ENCODE measurements at places on chromosomes 7 and 10.

- no peaks in the 10 kb centered on the region for H3K4me1 ChIP-seq
- DNase-seq = no peak
- no peaks in the 10 kb centered on the region for H3K36me3 ChIP-seq
- H3K27me3 ChIP-seq = no peaks in the 10 kb centered on the region
- H3K4me3 ChIP-seq = no peak overlapping the region
These were observed 136.3 kb downstream of the INHBA start for GRCh38 chr7:41566581-41566980.

- H3K4me1 ChIP-seq = no peaks in the 10 kb centered on the region
- no peaks in the 10 kb centered on the region for H3K27me3 ChIP-seq
- H3K36me3 ChIP-seq = no peaks in the 10 kb centered on the region
- H3K4me3 ChIP-seq = no peak overlapping the region
These were observed 51.9 kb upstream of the PTN start for GRCh38 chr7:137395420-137395819.

DNA sequence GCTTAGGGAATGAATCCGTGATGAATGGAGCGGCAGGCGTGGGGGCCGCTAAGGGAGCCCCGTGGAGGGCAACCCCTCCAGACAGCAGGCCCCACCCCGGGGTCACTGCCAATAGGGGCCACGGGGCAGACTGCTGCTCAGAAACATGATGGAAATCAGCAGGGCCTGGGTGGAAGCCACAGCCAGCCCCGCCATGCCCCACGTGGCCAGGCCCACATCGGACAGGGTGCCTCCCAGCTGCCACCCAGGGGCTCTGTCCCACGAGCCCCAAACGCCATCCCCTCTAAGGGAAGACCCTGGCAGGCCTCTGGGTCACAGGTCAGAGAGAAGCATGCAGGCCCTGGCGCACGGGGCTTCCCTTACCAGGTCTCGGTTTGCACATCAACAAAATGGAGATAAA lies 28.4 kb downstream of the TNRC18 start:
- peak overlapping the region; percentile 40 for H3K27ac ChIP-seq
- H3K4me1 ChIP-seq = peaks cover 34% of the 10 kb centered on the region
- peaks cover 13% of the 10 kb centered on the region for H3K36me3 ChIP-seq
- H3K27me3 ChIP-seq = no peaks in the 10 kb centered on the region

GRCh38 chr10:4849042-4849402 lies 23.0 kb downstream of the AKR1E2 start:
- H3K27ac ChIP-seq = no peak overlapping the region
- H3K4me1 ChIP-seq = peaks cover 6% of the 10 kb centered on the region
- H3K4me3 ChIP-seq = no peak overlapping the region

GRCh38 chr10:105239311-105240219 lies 598.5 kb downstream of the SORCS3 start:
- H3K27ac ChIP-seq = no peak overlapping the region
- no peaks in the 10 kb centered on the region for H3K27me3 ChIP-seq
- H3K4me1 ChIP-seq = no peaks in the 10 kb centered on the region
- H3K36me3 ChIP-seq = no peaks in the 10 kb centered on the region
- DNase-seq = no peak

- DNase-seq = no peak
- H3K27ac ChIP-seq = no peak overlapping the region
- H3K4me1 ChIP-seq = no peaks in the 10 kb centered on the region
- H3K4me3 ChIP-seq = no peak overlapping the region
These were observed 10.8 kb downstream of the SRPK2 start for GRCh38 chr7:105377903-105378302.

DNA sequence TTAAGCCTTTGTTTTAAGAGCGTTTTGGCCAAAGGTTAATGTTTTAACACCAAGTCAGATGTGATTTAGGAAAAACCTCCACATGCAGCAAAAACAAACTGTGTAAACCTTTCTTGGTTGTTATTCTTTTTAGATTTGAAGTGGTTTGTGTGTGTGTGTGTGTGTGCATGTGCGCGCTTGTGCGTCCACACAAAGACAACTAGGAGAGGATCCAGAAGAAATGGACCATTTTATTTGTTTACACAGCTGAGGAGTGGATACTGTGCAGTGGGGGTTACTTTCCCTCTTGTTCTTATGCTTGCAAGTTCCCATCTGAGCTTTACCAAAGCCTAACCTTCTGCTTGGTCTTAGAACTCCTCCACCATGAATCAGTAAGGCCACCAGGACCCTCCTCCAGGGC lies 20.0 kb downstream of the TCF7L2 start:
- DNase-seq = no peak
- peaks cover 53% of the 10 kb centered on the region for H3K27me3 ChIP-seq
- H3K4me1 ChIP-seq = no peaks in the 10 kb centered on the region
- no peak overlapping the region for H3K4me3 ChIP-seq
- H3K27ac ChIP-seq = no peak overlapping the region

DNA sequence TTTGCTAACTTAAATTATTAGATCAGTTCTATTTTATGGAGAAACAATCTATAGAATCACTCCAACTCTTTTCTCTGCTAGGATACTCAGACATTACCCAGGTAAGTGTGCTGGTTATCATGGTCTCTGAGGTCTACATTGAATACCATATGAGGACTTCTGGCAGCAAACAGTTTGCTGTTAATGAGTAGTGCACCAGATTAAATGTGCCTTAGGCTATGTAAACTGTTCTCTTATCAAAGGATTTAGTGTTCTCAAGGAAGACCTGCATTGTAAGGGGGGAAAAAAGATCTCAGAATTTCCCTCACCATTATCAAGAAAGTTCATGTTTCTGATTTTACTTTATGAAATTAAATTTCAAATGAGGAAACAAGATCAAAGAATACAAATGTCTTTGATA lies 107.5 kb downstream of the ITGB8 start:
- DNase-seq = no peak
- no peaks in the 10 kb centered on the region for H3K27me3 ChIP-seq
- H3K36me3 ChIP-seq = no peaks in the 10 kb centered on the region
- no peaks in the 10 kb centered on the region for H3K4me1 ChIP-seq
- H3K4me3 ChIP-seq = no peak overlapping the region

- no peak overlapping the region for H3K4me3 ChIP-seq
- H3K36me3 ChIP-seq = no peaks in the 10 kb centered on the region
- H3K27me3 ChIP-seq = no peaks in the 10 kb centered on the region
- H3K27ac ChIP-seq = no peak overlapping the region
These were observed 720.9 kb downstream of the PARD3 start for GRCh38 chr10:34094146-34094696.

DNA sequence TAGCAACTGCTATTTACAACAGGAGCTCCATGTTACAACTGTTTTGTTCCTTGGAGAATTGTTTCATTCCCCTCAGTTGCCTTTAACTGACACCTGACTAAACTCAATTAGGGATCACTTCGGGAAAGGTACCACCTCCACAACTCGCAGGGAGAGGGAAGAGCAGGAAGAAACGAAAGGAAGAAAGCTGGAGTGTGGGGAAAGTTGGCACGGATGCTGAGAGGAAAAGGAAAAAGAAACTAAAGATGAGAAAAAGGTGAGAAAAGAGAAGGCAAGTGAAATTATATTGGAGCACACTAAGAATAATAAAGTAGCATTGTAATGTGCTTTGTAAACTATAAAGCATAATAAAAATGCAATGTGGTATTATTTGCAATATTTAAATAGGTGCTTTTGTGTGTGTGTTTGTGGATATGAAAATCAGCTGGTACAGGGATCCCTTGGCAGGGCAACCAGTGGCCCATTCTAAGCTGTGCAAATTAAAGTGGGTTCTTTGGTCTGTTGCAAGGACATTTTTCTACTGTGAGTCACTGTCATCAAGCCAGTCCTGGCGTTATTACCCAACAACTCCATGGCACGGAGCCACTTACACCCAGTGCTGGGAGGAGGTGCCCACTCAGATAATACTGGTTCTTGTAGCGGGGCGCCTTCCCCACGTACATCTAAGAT lies 45.9 kb downstream of the HIPK2 start:
- peaks cover 23% of the 10 kb centered on the region for H3K36me3 ChIP-seq
- H3K4me3 ChIP-seq = no peak overlapping the region
- H3K4me1 ChIP-seq = peaks cover 23% of the 10 kb centered on the region
- no peaks in the 10 kb centered on the region for H3K27me3 ChIP-seq
- H3K27ac ChIP-seq = no peak overlapping the region

- DNase-seq = no peak
- no peaks in the 10 kb centered on the region for H3K4me1 ChIP-seq
- H3K27ac ChIP-seq = no peak overlapping the region
- no peaks in the 10 kb centered on the region for H3K36me3 ChIP-seq
- peaks cover 4% of the 10 kb centered on the region for H3K27me3 ChIP-seq
These were observed 184.6 kb downstream of the KCNMA1 start for GRCh38 chr10:77452952-77453564.

All from activated CD8-positive, alpha-beta memory T cell treated with anti-CD3 and anti-CD28 coated beads, Interleukin-2, amount 10 ng/mL, durations not matched to agents 7 days and 5 days (primary cell).